COR-L47 (cell line): ENCODE measurements at places on chromosomes 13 and 19.

- DNase-seq, result no peak
These were observed 115.4 kb downstream of the ABCC4 start for GRCh38 chr13:95185851-95186250.

DNA sequence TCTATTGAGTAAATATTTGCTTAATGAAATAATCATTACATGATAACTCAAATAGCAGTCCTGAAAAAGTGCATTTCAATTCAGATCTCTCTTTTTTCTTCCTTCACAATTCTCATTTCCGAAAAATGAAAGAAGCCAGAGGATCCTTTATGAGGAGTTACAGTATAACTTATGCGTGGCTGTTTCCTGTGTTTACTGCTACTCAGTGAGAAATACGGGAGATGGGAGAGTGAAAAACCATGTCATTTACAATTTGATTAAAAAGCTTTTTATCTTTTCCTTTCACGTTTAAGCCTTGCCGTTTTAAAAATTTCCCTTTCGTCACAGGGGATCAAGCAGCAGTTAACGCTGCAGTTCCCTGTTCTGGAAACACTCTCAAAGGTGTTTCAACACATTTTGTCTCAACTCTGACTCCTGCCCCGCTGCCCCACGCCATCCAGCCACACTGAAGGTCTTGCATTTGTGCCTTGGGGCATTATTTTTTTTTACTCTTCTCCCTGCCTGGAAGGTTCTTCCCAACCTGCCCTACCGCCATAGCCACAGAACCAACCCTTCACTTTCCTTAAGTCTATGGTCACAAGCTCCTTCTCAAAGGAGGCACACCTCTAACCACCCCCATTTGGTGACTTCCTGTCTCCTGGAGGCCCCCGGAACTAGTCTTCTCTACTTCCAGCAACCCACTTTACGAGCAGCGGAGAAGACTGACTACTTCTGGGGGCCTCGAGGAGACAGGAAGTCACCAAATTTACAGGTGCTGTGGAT, 17.0 kb downstream of the KL start:
- DNase-seq, result no peak

- DNase-seq, result no peak
These were observed 49.8 kb upstream of the TDRD3 start for GRCh38 chr13:60347174-60347573.

- DNase-seq, result peak; percentile 74
These were observed 480.2 kb upstream of the MIR17HG start for GRCh38 chr13:90867336-90867683.

DNA sequence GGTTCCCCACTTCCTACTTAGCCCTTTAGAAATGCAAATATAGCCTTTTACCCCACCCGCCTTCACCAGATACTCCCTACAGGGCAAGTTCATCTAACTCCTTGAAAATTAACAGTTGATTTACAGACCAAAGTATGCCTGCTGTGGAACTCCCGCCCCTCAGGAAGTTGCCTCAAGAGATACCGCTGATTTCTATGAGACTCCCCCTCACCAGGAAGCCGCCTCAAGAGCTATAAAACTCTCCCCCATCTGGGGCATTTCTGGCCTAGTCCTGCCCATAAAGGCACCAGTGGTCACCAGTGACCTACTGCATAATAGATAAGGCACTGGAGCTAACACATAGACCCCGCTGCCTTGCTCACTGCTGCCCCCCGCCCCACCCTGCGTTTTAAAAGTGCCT, 201.7 kb upstream of the UBL3 start:
- DNase-seq, result no peak

DNA sequence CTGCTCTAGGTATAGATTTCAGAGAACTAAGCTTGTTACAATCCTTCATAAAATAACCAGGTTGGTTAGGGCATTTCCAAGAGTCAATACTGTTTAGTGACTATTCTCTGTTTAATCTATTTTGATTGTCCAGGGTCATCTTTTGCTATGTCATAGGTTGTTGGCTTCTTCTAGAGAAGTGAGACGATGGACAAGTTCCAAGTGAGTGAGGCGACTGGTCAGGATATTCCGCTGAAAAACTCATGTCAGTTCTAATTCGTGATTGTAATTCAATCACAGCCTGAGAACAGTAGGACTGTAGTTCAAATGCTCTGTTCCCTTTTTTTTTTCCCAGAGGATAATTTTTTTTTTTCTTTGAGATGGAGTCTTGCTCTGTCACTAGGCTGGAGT, 15.8 kb upstream of the ALOX5AP start:
- no peak for DNase-seq
